ENCODE measurements at places on chromosomes 1 and 21.

DNA sequence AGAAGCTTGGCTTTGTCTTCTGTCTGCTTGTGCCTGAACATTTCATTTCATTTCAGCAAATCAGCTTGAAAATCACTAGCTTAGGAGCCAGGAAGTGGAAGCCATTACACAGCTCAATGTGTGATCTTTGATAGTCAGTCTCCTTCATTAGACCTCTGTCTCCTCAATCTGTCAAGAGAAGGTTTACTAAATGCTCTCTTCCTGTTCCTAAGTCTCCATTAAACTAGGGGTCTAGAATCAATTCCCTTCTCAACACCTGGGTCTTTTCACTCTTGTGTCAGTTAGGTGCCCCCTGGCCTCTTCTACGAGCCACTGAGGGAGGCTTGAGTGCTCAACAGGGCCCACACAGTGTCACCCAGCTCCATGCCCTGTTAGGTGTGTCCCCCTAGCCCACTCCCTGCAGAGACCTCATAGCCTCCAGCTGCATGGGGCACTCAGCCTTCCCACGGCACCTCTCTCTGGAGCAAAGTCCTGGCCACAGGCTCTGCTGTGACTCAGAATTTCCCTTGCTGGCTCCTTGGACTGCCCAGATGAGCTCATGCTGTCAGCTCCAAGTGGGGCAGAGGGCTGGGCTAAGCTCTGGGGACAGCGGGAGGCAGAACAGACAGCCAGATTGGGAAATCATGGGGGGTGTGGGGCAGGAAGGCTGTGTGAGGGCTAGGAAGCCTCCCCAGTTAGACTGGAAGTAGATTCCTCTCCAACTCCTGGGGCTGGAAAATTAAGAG lies 115.7 kb upstream of the IPO9 start:
- no peak for DNase-seq

GRCh38 chr1:91455896-91456295 lies 44.8 kb upstream of the CDC7 start:
- no peak for DNase-seq

DNA sequence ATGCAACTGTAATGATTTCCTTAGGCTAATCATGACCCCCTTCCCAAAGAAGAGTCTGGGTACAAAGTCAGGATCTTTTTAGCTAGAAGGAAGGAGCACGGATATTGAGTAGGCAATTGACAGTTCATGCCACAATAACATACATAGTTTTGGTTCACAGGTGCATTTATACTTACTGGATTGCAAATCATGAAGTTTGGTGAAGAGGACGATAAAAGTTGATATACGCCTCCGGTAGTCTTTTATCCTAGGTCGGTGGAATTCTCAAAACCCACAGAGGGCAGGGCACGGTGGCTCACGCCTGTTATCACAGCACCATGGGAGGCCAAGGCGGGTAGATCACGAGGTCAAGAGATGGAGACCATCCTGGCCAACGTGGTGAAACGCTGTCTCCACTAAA lies 265.4 kb upstream of the PRMT6 start:
- no peak for DNase-seq

- no peak for DNase-seq
Measured at GRCh38 chr1:201751872-201752271, 77.1 kb upstream of the IPO9 start.

DNA sequence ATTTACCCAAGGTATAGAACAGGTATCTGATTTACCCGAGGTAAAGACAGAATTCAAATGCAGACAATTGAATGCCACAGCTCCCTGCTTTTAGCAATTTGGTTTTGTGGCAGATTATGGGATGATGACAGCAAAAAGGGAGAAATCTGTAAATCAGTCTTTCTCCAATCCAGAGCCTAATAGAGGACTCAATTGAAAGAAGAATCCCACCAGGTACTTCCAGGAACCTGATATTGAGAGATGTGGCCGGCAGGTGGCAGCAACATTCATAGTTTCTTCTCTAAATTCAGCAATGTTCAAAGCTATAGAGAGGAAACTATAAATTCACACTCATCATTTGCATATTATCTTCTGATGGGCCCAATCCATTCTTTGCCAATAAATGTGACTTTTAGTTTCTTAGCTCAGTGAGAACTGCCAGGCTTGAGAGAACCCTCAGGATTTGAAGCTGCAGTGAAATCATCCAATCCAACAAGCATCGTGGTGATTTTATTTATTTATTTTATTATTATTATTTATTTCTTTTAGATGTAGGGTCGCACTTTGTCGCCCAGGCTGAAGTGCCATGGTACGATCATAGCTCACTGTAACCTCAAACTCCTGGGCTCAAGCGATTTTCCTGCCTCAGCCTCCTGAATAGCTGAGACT lies 9.8 kb upstream of the PHACTR4 start:
- peak; percentile 62 for DNase-seq

- no peak for DNase-seq
Measured at GRCh38 chr1:230509281-230509977, 83.3 kb upstream of the PGBD5 start.

- no peak for DNase-seq
Measured at GRCh38 chr1:158799689-158800088, 18.7 kb upstream of the OR6N2 start.

DNA sequence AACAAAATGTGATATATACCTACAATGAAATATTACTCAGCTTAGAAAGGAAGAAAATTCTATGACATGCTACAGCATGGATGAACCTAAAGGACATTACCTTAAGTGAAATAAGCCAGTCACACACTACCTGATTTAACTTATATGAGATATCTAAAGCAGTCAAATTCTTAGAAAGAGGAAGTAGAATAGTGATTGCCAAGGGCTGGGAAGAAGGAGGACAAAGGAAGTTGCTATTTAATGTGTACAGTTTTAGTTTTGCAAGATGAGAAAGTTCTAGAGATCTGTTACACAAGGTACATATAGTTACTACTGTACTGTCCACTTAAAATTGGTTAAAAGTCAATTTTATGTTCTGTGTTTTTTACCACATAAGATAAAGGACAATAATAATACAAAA lies 87.5 kb upstream of the KCTD3 start:
- no peak for DNase-seq

DNA sequence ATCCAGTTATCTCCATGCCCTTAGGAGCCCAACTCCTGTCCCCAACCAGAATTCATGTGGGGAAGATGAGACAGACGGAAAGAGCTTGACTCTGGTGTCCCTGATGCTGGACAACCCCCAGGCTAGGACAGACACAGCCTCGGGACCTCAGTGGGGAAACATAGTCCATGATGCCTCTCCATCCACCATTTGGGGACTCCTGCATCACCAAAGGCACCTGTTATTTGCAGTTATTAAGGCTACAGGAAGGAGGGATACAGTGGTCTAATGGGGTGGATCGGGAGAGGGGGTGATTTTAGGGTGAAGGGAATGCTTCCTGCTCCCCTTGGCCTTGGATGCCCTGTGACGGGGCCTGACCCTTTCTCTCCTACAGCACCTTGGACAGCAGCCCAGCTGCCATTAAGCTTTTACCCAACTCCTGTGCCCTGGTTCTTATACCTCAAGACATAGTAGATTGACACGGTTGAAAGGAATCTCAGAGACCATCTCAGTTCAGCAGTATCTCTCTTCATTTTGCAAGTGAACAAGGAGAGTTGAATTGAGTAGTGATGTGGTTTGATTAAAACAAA lies 111.6 kb downstream of the MATN1 start:
- no peak for DNase-seq

DNA sequence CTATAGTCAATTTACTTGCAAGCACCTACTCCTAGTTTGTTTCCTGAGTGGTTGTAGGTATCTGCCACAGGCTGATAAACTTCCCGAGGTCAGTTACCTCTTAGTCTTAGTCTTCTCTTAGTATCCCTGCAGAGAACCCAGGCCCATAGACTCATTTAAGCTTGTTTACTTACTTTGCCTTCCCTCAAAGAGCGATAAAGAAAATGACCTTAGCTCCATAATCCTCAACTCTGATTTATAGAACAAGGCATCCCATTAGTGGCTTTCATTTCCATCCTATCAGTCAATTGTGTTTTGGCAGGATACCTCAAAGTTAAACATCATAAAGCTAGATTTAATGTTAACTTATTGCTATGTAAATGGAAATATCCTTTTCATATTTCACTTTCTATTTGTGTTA lies 119.7 kb downstream of the UCHL5 start:
- no peak for DNase-seq

GRCh38 chr1:21946836-21947587 lies 9.9 kb upstream of the HSPG2 start:
- DNase-seq, result no peak

DNA sequence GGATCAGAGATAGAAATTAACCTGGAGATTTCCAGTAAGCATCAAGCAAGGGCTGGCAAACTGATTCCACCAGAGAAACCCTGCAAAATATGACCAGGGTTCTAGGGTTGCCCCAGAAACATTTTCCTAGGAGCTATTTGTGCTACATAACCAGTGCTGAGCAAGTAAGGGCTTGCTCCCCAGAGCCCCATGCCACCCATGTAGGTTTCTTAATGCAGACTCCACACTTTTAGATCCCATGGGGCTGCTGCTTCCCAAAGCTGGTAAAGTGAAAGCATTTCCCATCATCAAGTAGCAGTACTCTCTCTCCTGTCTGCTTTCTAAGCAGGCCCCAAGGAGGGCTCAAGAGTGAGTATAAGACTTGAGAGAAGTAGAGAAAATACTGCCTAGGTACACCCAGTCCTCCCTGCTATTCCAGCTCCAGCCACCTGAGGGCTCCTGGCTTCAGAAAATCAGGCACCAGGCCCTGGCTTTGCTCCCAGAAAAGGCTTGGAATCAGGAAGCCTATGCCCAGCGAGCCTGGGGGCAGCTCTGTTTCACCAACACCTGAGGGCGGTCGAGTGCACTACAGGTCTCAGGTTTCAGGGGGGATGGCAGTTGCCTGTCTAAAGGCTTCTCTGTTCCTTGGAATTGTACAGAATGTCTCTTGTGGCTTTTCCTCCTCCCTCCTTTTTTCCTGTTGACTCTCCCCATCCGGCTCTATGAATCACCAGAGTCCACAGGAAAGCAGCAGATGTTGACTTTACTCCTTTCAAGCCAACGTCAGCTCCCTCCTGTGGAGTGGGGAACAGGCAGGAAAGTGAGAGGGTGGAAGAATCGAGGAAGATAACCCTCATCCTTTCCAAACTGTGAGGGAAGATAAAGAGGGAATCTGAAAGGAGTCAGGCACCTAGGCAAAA lies 6.2 kb upstream of the ANKRD35 start:
- peak; percentile 95 for DNase-seq

DNA sequence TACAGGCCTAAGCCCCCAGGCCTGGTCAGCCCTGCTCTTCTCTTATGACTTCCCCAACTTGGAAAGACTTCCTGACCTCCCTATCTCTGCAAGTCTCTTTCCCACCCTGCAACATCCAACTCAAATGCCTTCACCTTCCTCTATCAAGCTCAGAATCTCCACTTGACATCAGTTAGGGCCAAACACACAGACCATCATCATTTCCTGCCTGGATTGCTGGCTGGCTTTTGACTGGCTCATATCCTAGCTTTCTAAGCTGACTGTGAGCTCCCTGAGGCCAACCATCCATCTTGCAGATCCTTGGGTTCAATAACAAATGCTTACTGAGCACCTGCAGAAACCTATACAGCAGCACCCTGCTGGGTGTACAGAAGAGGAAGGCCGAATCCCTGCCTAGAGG lies 137.3 kb upstream of the EDN2 start:
- no peak for DNase-seq

DNA sequence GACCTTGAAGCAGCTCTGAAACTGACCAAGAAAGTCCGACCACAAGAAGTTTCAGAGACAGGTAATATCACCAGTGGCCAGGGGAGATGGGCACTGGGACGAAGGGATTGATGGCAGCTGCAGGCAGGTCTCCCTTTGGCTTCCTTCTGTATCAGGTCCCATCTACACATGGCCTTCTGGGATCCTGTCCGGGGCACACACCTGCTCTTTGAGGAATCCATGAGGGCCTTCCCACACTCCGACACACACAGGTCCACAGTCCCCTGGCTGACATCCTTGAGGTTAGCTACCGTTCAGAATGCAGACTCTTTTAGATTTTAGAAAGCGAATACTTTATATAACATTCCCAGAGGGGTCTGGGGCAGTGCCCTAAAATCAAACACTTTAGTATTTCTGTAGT lies 26.5 kb upstream of the TMEM125 start:
- DNase-seq, result no peak

DNA sequence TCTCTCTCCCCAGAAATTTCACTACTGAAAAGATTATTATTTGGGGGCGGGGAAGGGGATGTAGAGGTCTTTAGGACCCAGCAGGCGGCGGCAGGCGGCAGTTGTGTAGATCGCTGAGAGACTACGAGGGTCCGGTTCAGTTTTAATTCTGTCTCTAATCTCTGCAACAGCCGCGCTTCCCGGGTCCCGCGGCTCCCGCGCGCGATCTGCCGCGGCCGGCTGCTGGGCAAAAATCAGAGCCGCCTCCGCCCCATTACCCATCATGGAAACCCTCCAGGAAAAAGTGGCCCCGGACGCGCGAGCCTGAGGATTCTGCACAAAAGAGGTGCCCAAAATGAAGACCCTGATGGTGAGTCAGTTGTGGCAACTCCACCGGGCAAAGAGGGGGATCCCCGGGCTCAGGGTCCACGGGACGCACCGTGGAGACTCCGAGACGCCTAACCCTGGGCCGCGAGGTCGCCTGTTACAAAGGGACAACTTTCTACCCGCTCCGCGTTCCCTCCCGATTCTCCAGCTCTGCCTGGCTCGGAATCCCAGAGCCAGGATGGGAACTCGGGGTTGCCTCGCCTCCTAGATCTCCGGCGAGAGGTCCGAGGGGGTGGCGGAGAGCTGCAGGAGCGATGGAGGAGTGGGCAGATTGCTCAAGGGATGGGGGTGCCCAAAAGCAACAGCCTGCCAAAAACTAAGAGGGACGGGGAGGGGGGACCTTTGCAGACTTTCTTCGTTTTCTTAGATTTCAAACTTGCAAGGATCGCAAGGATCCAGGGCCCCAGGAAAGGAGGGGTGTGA lies at the start of gene ST6GALNAC5:
Gene ST6GALNAC5 (plus strand): TSS at position 139 of the 789 bp plus-strand sequence.
- peak; percentile 81 for DNase-seq

GRCh38 chr21:35697321-35697808 lies 363.0 kb downstream of the SETD4 start:
- DNase-seq, result no peak

- no peak for DNase-seq
Measured at GRCh38 chr1:41670217-41670957, 185.9 kb upstream of the EDN2 start.

DNA sequence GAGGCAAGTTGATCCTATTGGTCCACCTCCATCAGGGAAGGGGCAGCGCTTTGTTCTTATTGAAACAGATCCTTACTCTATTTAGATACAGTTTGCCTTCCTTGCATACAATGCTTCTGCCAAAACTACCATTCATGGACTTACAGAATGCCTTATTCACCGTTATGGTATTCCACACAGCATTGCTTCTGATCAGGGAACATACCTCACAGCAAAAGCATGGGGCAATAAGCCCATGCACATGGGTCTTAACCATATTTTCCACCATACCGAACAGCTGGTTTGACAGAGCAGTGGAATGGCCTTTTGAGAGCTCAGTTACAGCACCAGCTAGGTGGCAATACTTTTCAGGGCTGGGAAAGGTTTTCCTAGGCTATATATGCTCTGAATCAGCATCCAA lies 544.8 kb upstream of the ADGRL4 start:
- DNase-seq, result no peak
